ENCODE measurements at places on chromosomes 6 and 20. TPM values are rescaled to one million over a fixed set of nuclear protein-coding genes. Genes with fewer than 3 reads are reported as not detected.

The C6orf58 gene
- total RNA-seq = not detected

GRCh38 chr6:2819978-2820377 is 21.7 kb downstream of the SERPINB1 start:
- DNase-seq = no peak

DNA sequence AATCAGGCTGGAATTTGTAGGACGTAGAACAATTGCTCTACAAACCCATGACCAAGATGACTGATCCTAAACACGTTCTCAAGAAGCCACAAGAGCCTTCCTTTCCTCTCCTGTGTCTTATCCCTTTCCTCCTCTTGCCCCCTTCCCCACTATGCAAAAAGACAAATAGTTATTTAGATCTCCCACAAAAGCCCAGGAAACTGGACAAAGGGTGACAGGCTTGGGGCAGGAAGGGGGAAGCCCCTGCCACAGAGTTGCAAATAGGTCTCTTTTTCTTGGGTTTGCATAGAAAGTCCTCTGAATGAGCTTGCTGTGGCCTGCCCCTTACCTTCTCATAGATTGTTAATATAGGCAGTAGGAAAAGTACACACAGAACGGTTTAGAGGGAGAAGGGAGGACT is 377.1 kb upstream of the BTBD3 start:
- no peak for DNase-seq

The LEMD2 gene
- total RNA-seq = 44.3 TPM

GRCh38 chr6:35154262-35154661 is 13.1 kb upstream of the TCP11 start:
- no peak for DNase-seq

The RRAGD gene
- 24.3 TPM for total RNA-seq

DNA sequence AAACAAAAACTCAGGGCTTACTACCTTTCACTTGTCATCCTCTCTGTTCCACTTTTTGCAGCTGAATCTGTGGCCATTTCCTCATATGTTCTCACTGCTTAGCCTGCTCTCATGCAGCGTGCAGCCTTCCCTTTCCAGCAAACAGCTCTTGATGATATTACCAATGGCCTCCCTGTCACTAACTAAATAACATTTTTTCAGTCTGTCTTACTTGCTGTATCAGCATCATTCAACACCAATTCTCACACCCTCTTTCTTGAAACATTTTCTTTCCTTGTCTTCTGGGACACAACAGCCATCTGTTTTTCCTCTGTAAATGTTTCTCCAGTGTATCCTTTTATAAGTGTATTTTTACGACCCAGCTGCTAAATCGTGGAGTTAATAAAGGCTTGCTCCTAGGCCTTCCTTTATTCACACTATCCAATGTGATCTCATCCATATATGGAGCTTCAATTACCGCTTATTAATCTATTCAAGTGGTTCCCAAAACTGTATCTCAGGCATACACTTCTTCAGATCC is 523.6 kb upstream of the RNF217 start:
- DNase-seq = no peak

The DNAH8 gene
- not detected for total RNA-seq

DNA sequence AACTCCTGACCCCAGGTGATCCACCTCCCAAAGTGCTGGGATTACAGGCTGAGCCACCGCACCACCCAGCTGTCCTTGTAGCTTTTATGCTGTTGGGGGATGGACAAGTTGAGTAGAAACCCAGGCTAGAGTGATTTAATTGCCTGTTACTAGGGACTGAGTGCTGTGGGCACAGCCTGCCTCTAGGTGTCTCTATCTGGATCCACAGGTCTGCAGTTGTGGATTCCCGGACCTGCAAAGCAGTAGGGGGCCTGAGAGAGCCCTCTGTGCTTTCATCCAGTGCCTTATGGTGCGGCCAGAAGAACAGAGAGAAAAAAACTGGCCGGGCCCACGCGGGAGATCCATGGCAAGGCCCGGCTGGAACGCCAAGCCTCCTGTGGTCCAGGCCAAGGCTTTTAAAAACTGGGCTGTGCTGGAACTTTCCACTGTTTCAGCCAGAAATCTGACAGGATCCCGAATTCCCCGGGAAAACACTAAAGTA is 5.2 kb downstream of the SIRPA start:
- no peak for DNase-seq

GRCh38 chr6:33297956-33298772 is 578 bp downstream of the RGL2 start:
- DNase-seq = peak; percentile 92

The SYNDIG1 gene
- total RNA-seq = not detected

The BLOC1S5 gene
- total RNA-seq = 9.1 TPM

The C6orf163 gene
- 10.1 TPM for total RNA-seq

The ISM1 gene
- 9.0 TPM for total RNA-seq

The TPD52L1 gene
- 180 TPM for total RNA-seq

- DNase-seq = no peak
These were observed 190.2 kb downstream of the COL9A1 start for GRCh38 chr6:70112716-70113115.

The BPIFB4 gene
- total RNA-seq = not detected

DNA sequence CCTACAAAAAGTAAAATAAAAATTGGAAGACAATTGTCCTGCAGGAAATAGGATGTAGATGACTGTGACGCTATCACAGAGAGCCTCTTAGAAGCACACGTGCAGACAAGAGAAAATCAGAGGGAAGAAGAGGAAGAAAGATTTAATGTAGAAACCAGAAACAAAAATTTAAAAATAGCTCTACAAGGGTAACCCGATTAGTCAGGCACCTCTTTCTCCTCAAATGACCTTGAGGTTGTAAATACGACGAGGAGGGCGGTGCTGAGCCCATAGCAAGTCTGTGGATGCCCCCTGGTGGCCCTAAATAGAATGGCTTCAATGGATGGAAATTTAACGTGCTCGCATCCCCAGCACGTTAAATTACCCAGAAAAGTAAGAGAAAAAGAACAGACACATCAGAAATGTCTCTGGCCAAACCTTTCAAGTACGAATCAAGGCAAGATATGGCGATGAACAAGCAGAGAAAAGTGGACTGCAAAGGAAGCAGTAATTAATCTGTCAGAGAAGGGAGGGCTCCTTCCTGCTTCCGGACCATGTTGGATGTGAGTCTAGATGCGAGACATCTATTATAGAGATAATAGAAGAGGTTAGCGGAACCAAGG is 4.2 kb upstream of the PRPH2 start:
- peak; percentile 75 for DNase-seq

- DNase-seq = no peak
These were observed 689.6 kb downstream of the DHX35 start for GRCh38 chr20:39651645-39652325.

The SAMHD1 gene
- 35.9 TPM for total RNA-seq

GRCh38 chr6:138520463-138520862 is 21.2 kb upstream of the NHSL1 start:
- DNase-seq = no peak

GRCh38 chr20:1983301-1983700 is 10.6 kb downstream of the PDYN start:
- DNase-seq = no peak

The GMPR gene
- 16.4 TPM for total RNA-seq

The SGK2 gene
- 11.0 TPM for total RNA-seq

The LY6G6C gene
- total RNA-seq = 80.0 TPM

DNA sequence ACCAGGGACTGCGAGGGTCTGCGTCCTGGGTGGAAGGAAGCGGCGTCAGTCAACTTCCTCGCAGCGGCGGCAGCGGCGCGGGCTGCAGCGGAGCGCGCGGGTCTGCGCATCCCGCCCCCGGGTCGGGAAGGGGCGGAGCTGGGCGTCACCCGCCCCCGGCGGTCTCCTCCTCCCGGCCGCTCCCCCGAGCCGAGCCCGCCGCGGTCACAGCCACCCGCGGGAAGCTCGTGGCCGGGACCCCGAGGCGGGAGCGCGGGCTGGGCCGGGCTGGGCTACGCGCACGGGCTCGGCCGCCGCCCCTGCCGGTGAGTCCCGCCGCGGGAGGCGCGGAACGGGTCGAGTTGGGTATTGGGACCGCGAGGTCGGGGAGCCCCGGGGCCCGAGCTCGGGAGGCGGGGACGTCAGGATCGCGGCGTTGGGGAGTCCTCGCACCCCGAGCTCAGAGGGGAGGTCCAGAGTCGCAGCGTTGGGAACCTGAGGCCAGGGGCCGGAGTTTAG is at the start of gene PAQR8:
TSS of gene PAQR8 (plus strand) at position 207 of the 498 bp plus-strand sequence. CDS start 41,063 bp downstream, outside the sequence.
- DNase-seq = peak; percentile 72

- DNase-seq = no peak
These were observed 87.8 kb upstream of the ARMC2 start for GRCh38 chr6:108760126-108761050.

The ELOVL4 gene
- 8.7 TPM for total RNA-seq

The C6orf132 gene
- total RNA-seq = 112 TPM

- DNase-seq = no peak
These were observed 29.9 kb downstream of the HS3ST5 start for GRCh38 chr6:114312931-114313330.

The CLVS2 gene
- 0.44 TPM for total RNA-seq

- DNase-seq = no peak
These were observed 71.4 kb upstream of the TCF21 start for GRCh38 chr6:133817460-133818047.

- DNase-seq = no peak
These were observed 116.8 kb upstream of the BACH2 start for GRCh38 chr6:90413396-90413795.

The PRKN gene
- total RNA-seq = 7.2 TPM

DNA sequence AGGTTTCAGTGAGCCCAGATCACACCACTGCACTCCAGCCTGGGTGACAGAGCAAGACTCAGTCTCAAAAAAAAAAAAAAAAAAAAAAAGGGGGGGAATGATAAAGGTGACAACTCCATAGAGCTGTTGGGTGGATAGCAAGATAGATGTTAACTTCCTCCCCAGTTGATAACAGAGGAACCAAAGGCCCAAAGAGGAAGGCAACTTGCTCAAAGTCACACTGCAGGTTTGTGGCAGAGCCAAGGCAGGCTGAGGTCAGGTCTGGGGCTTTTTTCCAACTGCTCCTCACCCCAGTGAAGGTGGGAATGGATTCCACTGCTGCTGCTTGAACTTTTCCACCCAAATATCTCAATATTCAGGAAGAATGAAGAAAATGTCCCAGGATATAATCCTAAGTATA is 26.7 kb downstream of the HCK start:
- DNase-seq = no peak

DNA sequence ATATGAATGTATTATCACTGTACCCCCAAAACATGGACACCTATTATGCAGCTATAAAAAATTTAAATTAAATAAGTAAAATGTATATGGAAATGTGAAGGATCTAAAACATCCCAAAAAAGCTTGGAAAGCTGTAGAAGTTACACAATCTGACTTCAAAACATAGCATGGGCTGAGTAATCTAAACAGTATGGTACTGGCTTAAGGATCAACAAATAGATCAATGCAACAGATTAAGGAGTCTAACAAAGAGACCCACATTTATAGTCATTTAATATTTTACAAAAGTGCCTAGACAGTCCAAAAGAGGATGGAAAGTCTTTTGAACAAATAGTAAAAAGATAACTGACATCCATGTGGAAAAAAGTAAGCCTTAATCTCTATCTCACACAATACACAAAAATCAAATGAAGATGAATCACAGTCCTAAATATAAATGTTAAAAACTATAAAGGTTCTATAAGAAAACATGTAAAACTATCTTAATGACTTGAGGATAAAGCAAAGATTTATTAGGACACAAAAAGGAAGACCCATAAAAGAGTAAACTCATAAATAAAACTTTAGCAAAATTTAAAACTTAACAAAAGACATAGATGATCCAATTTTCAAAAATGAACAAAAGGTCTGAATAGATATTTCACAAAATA is 46.8 kb downstream of the RANBP9 start:
- no peak for DNase-seq

The FITM2 gene
- 14.5 TPM for total RNA-seq

GRCh38 chr6:116316772-116317467 is 37.2 kb upstream of the TSPYL1 start:
- DNase-seq = no peak

- DNase-seq = no peak
These were observed 63.5 kb upstream of the TMEM30A start for GRCh38 chr6:75347898-75348610.

DNA sequence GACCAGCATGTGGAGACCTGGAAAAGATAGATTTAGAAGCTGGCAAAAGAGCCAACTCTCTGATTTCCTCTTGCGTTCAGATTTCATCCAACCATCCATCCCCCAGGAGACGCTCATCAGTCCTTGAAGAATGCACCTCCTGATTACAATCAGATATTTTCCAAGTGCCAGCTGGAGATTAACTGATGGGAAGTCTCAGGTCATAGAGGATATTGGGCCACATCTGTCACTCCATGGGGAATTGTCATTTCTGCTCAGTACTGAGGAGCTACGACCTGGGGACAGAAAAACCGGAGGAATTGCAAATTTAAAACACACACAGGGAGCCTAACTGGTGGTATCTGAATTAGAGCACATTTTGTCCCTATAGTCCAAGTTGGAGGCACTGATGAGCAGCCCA is 496.2 kb upstream of the SULF2 start:
- DNase-seq = no peak

The OR2B6 gene
- total RNA-seq = not detected

The ZNF831 gene
- total RNA-seq = 0.16 TPM

The GPSM3 gene
- total RNA-seq = 5.3 TPM

GRCh38 chr6:5723841-5724691 is 282.7 kb downstream of the NRN1 start:
- DNase-seq = peak; percentile 56
